ENCODE measurements at places on chromosomes 16 and 17.

GRCh38 chr17:2011411-2012371 is 13.4 kb downstream of the RTN4RL1 start:
- no peak for DNase-seq

DNA sequence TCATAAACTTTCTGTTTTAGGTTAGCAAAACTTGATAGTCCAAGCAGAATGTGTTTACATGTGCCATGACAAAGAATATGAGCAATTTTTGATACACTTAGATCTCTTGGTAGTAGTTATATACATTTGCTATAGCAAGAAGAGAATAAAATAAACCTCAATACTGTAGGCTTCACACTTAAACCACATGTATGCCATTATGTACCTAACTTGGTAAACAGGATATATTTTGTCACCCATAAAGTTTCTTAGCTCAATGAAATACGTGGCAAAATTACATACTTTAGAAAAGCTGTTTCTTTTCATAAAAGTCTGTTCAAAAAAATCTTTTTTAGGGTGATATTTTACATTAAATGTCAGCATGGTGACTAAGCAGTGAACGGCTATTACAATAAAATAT is 184.7 kb downstream of the MYO1D start:
- no peak for DNase-seq

GRCh38 chr16:30996324-30996984 is 11.4 kb downstream of the HSD3B7 start:
- DNase-seq: no peak

- DNase-seq: no peak
Observed at GRCh38 chr16:57760357-57761160, 25.0 kb downstream of the KATNB1 start.

GRCh38 chr16:67961551-67961957 is 6.9 kb downstream of the SLC12A4 start:
- DNase-seq: no peak

Data from stimulated activated CD8-positive, alpha-beta memory T cell treated with anti-CD3 and anti-CD28 coated beads, Interleukin-7, amount 100 ng/mL, for 24 hours (primary cell).